ENCODE measurements at places on chromosomes 12 and 14.

DNA sequence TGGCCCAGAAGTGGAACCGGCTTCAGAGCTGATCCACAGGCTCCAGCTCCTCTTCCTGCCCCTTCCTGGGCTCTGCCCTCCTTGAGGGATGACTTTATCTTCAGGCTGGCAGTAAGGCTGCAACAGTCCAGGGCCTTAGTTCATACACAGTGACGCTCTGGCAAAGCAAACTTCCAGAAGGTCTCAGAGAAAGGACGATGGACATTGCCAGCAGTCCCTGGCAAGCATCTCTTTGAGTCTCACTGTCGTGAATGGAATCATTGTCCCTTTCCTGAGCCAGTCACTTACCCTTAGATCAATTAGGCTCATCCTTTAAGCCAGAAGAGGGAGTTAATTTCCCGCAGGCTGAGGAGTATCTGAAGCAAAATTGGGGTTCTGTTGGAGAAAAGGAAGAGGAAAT lies 8.6 kb downstream of the AK7 start:
- DNase-seq: no peak

DNA sequence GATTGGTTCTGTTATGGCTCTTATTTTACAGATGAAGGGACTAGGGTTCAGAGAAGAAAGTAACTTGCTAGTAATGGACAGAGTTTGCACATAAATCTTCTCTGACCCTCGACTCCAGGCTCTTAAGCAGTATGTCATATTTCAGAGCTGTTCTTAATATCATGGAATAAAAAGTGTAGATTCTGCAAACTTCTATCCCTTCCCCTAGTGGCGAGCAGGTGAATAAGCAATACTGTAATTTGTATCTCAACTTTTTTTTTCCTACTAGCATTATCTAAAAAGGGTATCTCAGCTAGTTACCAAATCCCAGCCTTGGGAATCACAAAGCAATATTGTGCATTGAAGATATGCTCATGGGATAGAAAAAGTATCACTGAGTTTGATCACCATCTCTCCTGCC lies 83.2 kb downstream of the ANO4 start:
- no peak for DNase-seq

GRCh38 chr12:48331399-48331798 lies 19.3 kb downstream of the ZNF641 start:
- DNase-seq: no peak

DNA sequence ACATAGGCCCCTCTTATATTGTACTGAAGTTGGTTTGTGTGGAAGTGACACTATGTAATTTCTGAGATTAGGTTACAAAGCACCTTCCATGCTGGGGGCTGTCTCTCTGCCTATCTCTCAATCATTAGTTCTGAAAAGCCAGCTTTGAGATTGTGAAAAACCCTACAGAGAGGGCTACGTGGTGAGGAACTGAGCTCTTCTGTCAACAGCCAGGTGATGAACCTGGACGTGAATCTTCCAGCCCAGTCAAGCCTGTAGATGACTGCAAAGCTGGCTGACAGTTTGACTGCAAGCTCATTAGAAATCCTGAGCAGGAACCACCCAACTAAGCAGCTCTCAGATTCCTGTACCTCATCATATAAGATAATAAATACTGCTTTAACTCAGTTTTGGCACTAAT lies 36.3 kb upstream of the BBS10 start:
- no peak for DNase-seq

- DNase-seq: no peak
These were observed 5.8 kb downstream of the NUMB start for GRCh38 chr14:73452341-73453186.

GRCh38 chr12:27906658-27907473 lies 65.7 kb downstream of the PTHLH start:
- no peak for DNase-seq

DNA sequence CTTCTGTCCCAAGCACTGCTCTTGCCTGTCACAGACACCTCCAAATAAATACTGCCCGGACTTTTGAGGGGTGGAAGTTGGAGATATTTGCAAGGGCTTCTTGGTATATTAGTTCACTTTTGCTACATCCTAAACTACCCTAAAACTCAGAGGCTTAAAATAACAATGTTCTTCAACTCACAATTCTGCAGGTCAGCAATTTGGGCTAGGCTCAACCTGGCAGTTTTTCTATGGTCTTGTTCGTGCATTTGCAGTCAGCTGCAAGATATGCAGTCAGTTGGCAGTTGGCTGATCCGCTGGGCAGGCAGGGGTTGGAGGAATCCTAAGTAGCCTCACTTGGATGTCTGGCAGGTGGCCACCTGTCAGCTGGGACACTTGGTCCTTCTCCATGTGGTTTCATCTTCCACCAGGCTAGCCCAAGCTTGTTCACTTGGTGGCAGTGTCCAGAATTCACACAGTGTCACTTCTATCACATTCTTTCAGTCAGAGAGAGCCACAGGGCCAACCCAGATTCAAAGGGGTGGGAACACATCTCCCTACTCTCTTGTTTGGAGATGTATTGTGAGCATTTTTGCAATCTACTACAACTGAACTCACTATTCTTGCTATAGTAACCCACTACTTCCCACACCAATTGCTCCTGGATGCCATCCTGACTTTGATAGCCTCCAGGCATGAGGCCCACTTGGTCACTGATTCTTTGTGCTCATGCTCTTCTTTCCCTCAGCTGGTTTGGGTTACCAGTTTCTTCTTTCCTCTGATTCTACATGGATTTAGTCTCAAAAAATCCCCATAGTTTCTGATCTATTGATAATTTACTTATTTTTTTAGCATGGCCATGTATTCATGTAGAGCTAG lies 27.8 kb upstream of the CAPRIN2 start:
- no peak for DNase-seq

GRCh38 chr12:111819191-111820158 lies 22.6 kb upstream of the MAPKAPK5 start:
- no peak for DNase-seq

DNA sequence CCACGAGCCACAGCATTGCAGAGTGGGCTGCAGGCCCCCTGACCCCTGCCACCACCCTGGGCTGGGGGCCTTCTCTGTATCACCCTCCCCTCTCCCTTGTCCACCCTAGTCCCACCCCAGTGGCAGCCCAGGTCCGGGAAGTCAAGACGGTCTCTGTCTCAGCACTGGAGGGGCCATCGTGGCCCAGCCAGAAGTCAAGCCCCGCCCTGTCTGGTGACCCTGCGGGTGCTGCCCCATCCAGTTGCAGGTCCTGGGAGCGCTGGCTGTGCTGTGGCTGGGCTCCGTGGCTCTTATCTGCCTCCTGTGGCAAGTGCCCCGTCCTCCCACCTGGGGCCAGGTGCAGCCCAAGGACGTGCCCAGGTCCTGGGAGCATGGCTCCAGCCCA lies 2.7 kb downstream of the PLD4 start:
- no peak for DNase-seq

DNA sequence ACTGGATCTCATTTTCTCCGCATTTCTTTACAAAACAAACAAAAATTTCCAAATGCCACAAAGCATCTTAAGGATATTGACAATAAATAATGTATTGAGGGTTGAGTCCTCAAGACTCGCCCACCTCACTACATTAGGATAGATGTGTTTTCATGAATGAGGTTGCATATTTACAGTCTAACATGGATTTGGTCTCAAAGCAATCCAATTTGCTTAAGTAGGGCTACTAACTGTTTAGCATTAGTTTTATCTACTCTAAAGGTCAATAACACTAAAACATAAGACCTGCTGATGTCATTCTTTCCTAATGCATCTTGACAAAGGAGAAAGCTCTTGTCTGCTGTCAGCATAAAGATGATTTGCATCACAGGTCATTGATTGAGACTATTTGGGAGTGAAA lies 82.4 kb downstream of the PTPRR start:
- DNase-seq: no peak

DNA sequence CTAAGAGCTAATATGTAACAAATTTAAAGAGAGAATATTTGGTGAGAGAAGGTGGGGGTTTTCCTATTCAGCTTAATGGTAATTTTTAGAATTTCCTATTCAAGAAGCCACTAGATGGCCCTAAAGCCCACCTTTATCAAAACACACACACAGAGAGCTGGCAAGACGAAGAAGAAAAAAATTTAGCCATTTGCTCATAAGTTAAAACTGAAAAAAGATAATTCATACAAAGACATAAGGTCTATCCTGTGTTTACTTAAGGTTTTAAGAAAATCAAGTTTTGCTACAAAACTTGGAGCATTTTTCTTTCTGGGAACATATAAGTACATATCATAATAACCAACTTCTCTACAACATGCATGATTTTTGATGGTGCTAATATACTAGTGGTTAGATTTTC lies 46.8 kb upstream of the PCED1B start:
- DNase-seq: no peak

- no peak for DNase-seq
These were observed 73.9 kb downstream of the SYT1 start for GRCh38 chr12:78938341-78939084.

DNA sequence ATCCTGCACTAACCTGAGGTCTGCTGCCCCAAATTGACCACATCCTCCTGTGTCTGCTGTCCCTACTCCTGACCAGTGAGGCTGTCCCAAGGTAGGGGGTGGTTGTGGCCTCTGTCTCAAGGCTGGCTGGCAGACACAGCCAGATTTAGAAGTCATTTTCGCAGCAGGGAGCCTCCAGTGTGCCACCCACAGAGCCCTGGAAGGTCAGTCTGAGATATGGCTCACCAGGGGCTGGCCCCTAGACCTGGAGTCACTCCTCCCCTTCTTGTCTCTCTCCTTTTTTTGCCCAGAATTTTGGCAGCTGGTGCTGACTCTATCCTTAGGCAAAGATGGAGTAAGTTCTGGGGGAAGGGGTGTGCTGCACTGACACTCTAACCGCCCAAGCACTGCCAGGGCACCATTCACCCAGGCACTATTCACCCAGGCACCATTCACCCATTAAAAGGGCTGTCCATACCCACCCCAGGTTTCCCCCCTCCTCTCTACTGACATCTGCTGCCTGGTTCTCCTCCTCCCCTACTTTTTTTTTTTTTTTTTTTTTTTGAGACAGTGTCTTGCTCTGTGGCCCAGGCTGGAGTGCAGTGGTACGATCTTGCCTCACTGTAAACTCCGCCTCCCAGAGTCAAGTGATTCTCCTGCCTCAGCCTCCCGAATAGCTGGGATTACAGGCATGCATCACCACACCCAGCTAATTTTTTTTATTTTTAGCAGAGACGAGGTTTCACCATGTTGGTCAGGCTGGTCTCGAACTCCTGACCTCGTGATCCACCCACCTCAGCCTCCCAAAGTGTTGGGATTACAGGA lies 7.7 kb downstream of the DDN start:
- no peak for DNase-seq

DNA sequence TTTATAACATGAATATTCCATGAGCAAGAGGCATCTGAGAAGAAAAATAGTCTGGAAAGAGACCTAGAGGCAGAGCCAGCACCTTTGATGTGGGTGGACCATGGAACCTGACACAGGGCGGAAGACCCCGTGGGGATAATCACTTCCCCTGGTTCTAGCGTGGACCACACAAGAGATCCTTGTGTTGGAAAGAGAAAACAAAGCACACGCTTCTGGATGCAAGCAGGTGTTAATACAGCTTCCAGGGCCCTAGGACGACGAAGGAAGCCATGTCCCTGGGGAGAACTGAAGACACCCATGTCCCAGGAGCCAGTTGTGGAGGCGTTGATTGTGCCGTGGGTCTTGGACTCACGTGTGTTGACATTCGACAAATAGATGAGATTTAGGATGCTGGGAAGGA lies 102.9 kb downstream of the ADGRD1 start:
- no peak for DNase-seq

DNA sequence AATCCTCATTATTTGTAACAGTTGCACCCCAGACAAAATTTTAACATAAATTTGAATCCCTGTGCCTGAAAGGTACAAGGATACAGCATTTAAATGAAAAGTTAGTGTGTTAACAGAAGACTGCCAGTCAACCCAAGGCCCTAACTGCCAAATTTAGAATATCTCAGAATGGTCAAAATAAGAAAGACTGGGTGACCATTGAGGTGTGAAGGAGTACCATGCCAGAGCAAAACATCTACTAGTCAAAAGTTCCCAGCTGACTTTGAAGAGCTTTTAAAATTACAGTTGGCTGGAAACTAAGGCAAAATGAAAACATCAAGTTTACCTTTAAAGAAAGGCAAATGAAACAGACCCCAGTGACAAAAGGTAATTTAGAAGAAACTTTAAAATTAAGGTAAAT lies 18.4 kb downstream of the SAV1 start:
- no peak for DNase-seq

GRCh38 chr14:77574446-77575115 lies 41.9 kb downstream of the SPTLC2 start:
- no peak for DNase-seq

- DNase-seq: no peak
These were observed 128.4 kb upstream of the FKBP4 start for GRCh38 chr12:2666411-2666810.

DNA sequence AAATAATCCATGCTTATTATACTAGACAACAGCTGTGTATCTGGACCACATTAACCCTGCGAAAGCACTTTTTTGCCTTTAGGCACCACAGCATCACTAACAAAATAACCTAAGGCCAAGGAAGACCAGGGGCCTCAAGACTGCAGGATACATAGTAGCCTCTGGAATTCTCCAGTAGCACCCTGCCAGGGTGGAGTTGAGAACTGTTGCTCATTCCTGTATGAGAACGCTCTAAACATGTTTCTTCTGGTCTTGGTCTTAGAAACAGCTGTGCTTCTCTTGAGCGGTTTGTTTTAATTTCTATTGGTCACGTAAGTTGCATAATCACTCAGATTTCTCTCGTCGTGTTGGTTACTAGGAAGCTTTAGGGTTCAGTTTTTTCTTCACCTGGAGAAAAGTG lies 7.9 kb downstream of the B4GALNT3 start:
- DNase-seq: no peak

GRCh38 chr14:72752034-72752412 lies 141.9 kb downstream of the DPF3 start:
- no peak for DNase-seq

- DNase-seq: no peak
These were observed 29.2 kb downstream of the DYRK4 start for GRCh38 chr12:4591180-4591687.

- no peak for DNase-seq
These were observed 67.8 kb downstream of the HMGA2 start for GRCh38 chr12:65891987-65892481.

GRCh38 chr14:68589447-68590200 lies 203.2 kb downstream of the ZFP36L1 start:
- no peak for DNase-seq

DNA sequence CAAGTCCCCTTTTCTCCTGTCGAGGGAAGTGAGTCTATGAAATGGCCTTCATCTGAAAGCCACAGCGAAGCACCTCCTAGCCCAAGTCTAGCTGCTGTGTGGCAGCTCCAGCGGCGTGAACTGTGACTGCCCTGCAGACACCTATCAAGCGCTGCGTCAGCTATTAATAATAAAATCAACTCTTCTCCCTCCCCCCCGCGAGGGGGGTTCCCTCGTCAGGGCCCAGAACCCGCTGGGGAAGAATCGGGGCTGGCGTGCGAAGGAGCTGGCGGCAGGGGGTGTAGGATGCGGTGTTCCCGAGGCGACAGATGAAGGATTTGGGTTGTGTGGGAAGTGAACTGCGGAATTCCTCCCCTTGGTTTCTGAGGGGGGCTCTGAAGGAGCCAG lies 662 bp upstream of the ATP2A2 start:
- DNase-seq: peak; percentile 38

- DNase-seq: no peak
These were observed 15.5 kb downstream of the E2F7 start for GRCh38 chr12:77049767-77050353.

All from activated T-helper 1 cell treated with anti-CD3 and anti-CD28 coated beads, Interleukin-2, amount 50 U/mL, for 16 hours (primary cell).